ENCODE measurements at places on chromosomes 7 and 10.

- no peak for DNase-seq
Measured at GRCh38 chr10:72597897-72598296, 28.0 kb downstream of the MICU1 start.

GRCh38 chr10:88107296-88108097, 244.1 kb downstream of the PTEN start:
- no peak for DNase-seq

DNA sequence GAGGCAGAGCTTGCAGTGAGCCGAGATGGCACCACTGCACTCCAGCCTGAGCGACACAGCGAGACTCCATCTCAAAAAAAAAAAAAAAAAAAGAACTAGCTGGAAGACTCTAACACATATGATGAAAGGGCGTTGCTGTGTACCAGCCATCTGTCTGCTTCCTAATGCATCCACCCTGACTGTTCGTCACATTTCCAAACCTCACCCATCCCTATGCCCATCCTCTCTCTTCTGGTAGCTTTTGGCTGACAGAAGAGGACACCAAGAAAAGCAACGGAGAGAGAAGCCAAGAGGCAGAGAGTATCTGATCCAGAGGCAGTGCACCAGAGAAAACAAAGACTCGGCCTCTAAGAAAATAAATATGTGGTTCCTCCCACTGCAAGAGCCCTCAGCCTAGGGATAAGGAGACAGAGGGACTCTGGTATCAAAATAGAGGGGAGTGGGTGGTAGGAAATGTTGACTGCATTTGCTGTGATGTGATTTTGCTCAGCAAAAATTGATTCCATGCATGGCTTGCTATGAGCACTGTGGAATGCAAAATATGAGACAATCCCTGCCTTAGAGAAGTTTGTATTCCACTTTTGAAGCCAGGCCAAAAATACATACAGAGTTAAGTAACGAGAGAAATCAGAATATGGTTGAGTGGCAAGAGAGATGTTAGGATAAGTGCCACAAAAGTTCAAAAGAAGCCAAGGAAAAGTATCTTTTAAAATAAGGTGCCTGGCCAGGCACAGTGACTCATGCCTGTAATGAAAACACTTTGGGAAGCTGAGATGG, 100.8 kb upstream of the STK17A start:
- no peak for DNase-seq

GRCh38 chr10:14583252-14583651, 191.4 kb downstream of the FAM107B start:
- DNase-seq, result no peak

DNA sequence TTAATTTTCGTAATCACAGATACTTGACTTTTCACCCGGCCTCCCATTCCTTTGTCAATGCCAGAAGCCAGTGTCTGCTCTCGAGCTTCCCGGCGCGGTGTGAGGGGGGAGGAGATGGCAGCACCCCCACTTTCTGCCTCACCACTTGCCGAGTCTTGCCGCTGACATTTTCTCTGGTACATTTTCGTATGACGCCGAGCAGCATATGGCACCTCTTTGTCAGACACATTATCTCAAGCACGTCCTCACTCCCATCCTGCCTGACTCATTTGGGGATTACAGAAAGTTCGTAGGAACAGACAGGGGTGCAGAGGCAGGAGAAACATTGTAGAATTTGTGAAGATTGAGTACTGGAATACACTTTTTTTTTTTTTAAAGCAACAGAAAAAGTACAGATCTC, 60.8 kb upstream of the SORCS3 start:
- DNase-seq, result no peak

DNA sequence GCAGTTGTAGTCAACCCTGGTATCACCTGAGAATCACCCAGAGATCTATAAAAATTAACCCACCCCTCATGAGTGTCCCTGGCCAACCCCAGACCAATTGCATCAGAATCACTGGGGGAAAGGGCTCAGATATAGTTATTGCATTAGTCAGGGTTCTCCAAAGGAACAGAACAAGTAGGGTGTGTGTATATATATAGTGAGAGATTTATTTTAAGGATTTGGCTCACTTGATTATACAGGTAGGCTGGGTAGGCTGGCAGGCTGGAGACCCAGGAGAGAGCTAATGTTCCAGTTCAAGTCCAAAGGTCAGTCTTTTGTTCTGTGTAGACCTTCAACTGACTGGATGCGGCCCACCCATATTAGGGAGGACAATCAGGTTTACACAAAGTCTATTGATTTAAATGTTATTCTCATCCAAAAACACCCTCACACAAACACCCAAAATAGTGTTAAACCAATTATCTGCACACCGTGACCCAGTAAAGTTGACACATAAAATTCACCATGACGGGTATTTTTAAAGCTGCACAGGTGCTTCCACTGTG, 372.9 kb upstream of the NFE2L3 start:
- no peak for DNase-seq

DNA sequence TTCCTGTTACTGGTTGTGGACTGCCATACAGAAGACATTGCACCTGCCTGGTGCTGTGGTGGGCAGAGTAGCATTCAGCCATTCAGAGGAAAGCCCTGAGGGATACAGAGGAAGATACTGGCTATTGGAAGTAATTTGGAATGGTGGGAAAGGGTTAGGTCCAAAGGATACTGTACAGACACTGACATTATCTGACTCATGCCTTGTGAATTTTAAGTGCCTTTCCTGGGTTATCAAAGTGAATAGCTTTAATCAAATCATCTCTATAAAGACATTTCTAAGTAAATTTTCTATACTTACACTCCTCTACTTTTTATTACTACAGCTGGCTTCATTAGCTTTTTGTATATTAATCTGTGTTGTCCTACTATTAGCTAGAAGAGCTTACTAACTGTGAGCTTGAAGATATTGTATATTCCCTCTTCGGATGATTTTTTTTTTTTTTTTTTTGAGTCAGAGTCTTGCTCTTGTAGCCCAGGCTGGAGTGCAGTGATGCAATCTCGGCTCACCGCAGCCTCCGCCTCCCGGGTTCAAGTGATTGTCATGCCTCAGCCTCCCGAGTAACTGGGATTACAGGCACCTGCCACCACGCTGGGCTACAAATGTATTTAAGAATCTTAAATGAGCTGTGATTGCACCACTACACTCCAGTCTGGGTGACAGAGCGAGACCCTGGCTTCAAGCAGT, 186.5 kb downstream of the ADK start:
- peak; percentile 0 for DNase-seq

DNA sequence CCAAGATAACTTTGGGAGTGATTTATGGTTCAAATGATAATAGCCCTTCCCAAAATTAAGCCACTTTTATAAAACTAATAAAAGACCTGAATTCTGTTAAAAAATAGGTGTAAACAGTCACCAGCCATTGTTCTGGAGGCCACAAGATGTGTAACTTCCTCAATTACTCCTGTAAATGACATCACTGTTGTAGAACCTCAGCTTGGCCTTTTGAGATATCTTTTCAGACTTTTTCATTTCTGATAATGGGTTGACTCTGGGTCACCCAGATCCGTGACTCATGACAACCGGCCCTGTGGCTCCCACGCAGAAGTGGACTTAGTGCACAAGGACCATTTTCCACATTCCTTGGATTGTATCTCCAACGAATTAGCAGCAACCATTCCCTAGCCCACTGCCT, 106.6 kb downstream of the DKK1 start:
- DNase-seq, result no peak

DNA sequence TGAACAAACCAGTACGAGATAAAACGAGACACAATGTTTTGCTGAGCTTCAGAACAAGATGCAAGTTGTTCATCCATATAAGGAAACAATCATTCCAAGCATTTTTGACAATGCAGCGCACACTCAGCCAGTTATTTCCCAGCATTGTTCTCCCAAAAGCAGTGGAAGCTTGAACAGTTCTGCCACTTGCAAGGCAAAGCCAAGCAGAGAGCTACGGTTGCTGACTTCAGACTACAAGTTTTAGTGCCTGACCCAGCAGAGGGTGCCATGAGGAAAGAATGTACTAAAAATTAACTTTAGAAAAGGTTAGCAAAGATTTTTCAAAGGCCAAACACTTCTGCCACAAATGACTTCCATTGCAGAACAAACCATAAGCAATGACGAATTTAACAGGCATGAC, 152.5 kb downstream of the SLC25A13 start:
- no peak for DNase-seq

DNA sequence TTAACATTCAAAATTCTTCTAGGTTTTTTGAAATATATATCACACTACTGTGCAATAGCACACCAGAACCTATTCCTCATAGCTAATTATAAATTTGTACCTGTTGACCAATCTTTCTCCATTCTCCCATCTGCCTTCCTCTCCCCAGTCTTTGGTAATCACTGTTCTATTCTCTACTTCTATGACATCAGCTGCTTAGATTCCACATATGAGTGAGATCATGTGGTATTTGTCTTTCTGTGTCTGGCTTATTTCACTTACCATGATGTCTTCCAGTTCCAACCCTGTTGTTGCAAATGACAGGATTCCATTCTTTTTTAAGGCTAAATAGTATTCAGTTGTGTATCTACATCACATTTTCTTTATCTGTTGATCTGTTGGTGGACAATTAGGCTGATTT, 54.4 kb upstream of the CCDC6 start:
- no peak for DNase-seq

GRCh38 chr7:156442516-156442915, 198.1 kb upstream of the RNF32 start:
- DNase-seq, result no peak

- DNase-seq, result no peak
Measured at GRCh38 chr10:87560495-87561129, 55.9 kb downstream of the MINPP1 start.

DNA sequence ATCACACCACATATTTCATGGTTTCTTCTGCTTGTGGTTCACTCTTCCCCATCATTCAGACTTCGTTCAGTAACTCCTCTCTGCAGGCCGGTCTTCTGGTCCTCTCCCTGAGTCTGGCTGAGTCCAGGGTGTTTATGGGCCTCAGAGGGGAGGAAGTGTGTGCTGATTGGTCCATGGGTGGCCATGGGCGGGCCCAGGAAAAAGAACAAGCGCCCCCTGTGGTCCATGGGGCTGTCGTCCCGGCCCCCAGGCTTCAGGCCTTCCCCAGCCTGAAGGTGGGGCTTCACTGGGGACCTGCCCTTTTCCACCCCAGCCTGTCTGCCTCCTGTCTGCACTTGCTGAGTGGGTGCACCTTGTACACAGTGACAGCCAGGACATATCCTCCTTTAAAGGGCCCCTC, 123.7 kb downstream of the VIPR2 start:
- no peak for DNase-seq

GRCh38 chr10:111732166-111732785, 451.3 kb downstream of the GPAM start:
- no peak for DNase-seq

DNA sequence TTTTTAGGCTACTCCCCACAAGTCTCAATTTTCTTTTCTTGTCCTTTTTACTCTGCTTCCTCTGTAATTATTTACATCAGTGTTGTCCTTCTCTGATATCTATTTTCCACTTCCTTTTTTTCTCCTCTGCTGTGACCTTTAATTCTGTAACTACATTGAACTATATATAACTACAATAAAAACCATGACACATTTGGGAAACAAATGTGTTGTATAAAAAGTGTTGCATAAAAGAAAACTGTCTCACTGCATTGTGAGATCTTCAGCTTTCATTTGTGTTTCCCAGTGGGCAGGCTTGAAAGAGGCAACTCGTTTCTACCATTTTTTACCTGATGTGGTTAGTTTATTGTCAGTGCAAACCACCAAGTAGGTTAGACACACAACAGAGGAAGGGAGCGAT, 483.9 kb upstream of the NRP1 start:
- DNase-seq, result no peak

GRCh38 chr7:124722292-124722691, 43.3 kb downstream of the GPR37 start:
- no peak for DNase-seq

DNA sequence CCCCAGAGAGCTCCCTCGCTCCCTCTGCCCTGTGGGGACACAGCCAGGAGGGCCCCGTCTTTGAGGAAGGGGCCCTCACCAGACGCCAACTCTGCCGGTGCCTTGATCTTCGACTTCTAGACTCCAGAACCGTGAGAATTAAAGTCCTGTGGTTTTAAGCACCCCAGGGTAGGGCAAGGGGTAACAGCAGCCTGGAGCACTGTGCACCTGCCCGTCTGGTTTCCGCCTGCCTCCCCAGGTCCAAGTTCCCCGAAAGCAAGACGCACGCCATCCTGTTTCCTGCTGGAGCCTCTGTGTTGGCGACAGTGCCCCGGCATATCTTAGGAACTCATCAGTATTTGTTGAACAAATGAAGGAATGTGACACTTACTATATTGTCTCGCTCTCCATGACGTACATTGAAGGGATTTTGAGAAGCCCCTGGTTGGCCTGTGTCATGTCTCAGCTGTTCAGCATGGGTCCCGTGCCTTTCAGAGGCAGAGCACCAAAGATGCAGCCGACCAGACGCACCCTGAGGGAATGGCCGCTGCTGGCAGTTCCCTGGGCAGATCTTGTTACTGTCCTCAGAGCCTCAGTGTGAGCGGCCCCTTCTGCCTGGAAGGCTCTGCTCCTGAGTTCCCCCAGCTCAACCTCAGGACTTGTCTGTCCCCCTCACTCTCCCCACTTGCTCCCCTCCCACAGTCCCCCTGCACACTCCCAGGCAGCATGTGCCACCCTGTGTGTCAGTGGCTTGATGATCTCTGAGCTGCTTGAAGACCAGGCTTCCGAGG, 226.2 kb downstream of the TCERG1L start:
- no peak for DNase-seq

- DNase-seq, result no peak
Measured at GRCh38 chr7:15684111-15684800, 2.2 kb downstream of the MEOX2 start.

- DNase-seq, result no peak
Measured at GRCh38 chr7:3753868-3754267, 452.8 kb downstream of the SDK1 start.

GRCh38 chr7:67343114-67343513, 346.5 kb downstream of the TYW1 start:
- no peak for DNase-seq

DNA sequence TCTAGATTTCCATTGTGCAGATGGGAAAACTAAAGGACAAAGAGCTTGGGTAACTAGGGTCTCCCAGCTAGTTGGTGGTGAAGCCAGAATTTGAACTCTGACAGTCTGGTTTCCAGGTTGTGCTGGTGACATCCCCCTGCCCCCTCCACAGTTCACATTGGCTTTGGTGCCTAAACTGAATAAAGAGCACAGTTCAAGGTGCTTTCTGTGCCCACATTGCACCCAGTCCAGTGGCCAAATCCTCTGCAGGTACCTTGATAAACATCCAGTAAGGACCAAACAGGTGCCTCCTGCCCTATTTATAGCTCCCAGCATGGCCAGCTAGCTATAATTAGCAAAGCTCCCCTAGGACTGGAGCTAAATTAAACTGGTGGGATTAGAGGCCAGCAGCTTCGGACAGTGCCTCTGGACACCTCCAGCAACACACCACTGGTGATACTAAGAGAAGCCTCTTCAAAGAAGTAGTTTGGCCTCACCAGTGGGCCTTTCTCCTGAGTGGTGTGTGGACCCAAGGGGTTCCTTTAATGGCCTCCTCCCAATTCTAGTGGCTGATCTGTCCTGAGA, 59.9 kb downstream of the KCNMA1 start:
- no peak for DNase-seq

GRCh38 chr10:46220872-46221538, 65.8 kb upstream of the ANTXRL start:
- no peak for DNase-seq
